ENCODE measurements at places on chromosomes 3 and 15.
A peak's percentile ranks its signal among the peaks of the same experiment; 100 is the strongest.

- no peak for DNase-seq
These were observed 28.7 kb downstream of the ALDH1L1 start for GRCh38 chr3:126151562-126152302.

GRCh38 chr15:64461721-64462162 lies 1.4 kb downstream of the ZNF609 start:
- DNase-seq = peak; percentile 18

GRCh38 chr15:69513450-69513960 lies 60.9 kb downstream of the RPLP1 start:
- no peak for DNase-seq

GRCh38 chr15:59609730-59610712 lies 1.6 kb upstream of the GCNT3 start:
- no peak for DNase-seq

DNA sequence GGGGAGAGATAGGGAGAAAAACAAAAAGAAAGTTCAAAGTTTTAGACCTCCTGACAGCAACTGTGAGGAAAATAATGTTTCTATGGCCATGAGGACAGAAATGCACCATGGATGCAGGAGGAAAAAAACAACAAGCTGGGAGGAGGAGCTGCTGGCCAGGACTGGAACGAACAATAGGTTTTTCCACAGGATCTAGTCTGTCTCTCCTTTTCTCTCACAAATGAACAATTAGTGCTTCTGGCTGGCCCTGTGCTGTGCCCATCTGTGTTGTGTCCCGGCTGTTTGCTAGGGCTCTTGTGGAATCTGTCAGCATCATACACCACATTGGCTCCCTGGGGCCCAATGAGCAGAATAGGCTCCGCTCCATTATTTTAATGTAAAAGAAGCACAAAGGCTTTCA lies 15.2 kb downstream of the GK5 start:
- peak; percentile 14 for DNase-seq
